Tracheal epithelial cell (primary cell): ENCODE measurements at places on chromosomes 2 and 18. TPM values are rescaled to one million over a fixed set of nuclear protein-coding genes. Genes with fewer than 3 reads are reported as not detected.

The NEB gene
- total RNA-seq: 0.21 and 0.48 TPM in 2 replicates

The DNAJC27 gene
- 1.5 and 4.1 TPM in 2 replicates for total RNA-seq

The AKAIN1 gene
- total RNA-seq: not detected in 2 replicates

The KCNG2 gene
- total RNA-seq: not detected in 2 replicates

The CD207 gene
- not detected in 2 replicates for total RNA-seq

The VIL1 gene
- total RNA-seq: not detected in 2 replicates

The SNTG2 gene
- not detected in 2 replicates for total RNA-seq

The FBXO41 gene
- 2.8 and 3.9 TPM in 2 replicates for total RNA-seq

The SPDYA gene
- total RNA-seq: 0.85 and 0.96 TPM in 2 replicates

The PTRHD1 gene
- total RNA-seq: 18.3 and 23.0 TPM in 2 replicates

The GREB1 gene
- 0.21 and 0.24 TPM in 2 replicates for total RNA-seq

The SCYGR4 gene
- not detected in 2 replicates for total RNA-seq

The CABYR gene
- total RNA-seq: 1.9 and 2.3 TPM in 2 replicates

The TLX2 gene
- not detected in 2 replicates for total RNA-seq

The KANSL1L gene
- total RNA-seq: 7.5 and 8.0 TPM in 2 replicates

The SEPTIN10 gene
- 71.4 and 74.2 TPM in 2 replicates for total RNA-seq

The NAGK gene
- total RNA-seq: 18.3 and 55.9 TPM in 2 replicates

The RAB6C gene
- not detected in 2 replicates for total RNA-seq

The NAT8 gene
- total RNA-seq: not detected in 2 replicates
